ENCODE measurements at places on chromosomes 12 and 14.

GRCh38 chr12:80234667-80235066 is 135.3 kb downstream of the OTOGL start:
- H3K27ac ChIP-seq, result no peak overlapping the region
- no peak overlapping the region for H3K4me3 ChIP-seq
- no peaks in the 10 kb centered on the region for H3K27me3 ChIP-seq
- no peaks in the 10 kb centered on the region for H3K4me1 ChIP-seq
- DNase-seq, result no peak

DNA sequence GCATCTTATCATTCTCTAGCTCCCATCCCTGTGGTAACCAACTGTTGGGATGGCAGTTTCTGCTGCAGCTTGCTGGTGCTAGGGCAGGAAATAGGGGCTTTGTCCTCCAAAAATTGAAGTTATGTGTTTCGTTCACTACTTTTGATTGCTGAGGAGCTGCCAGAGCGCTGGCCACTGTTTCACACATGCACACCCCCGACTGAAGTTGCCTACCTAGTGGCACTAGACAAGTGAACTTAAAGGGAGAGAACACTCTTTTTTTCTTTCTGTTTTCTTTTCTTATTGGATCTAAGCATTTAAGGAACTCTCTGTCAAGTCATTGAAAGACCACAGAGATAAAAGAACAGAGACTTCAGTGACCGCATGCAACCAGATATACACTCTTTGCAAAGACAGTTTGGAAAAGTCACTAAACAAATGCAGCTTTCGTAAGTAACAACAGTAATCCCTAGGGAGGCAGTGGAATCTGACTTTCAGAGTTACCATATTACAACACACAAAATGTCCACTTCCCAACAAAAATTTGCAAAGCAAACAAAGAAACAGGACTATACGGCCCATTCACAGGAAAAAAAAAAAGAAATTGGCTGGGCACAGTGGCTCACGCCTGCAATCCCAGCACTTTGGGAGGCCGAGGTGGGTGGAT is 12.0 kb downstream of the TFCP2 start:
- H3K4me1 ChIP-seq, result peaks cover 2% of the 10 kb centered on the region
- peak; percentile 60 for DNase-seq
- H3K4me3 ChIP-seq, result no peak overlapping the region
- no peak overlapping the region for H3K27ac ChIP-seq

DNA sequence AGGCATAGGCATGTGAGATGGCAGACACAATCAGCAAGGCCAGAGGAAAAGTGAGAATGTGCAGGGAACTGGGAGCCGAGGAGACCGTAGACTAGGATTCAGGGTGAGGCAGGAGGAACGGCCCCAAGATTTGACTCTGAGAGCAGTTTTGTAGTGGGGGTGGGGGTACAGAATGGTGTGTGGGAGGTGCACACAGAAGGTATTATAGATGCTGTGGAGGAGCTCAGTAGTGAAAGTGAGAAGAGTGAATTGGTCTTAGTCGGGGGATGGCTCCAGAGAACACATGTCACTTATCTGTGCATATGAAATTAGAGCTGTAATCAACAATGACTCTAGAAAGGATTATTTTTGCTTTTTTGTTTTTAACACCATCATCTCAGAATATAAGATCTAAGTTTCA is 11.9 kb downstream of the ZNF664 start:
- DNase-seq, result no peak
- H3K4me1 ChIP-seq, result no peaks in the 10 kb centered on the region
- H3K4me3 ChIP-seq, result no peak overlapping the region
- peaks cover 5% of the 10 kb centered on the region for H3K36me3 ChIP-seq
- no peak overlapping the region for H3K27ac ChIP-seq
- no peaks in the 10 kb centered on the region for H3K27me3 ChIP-seq

DNA sequence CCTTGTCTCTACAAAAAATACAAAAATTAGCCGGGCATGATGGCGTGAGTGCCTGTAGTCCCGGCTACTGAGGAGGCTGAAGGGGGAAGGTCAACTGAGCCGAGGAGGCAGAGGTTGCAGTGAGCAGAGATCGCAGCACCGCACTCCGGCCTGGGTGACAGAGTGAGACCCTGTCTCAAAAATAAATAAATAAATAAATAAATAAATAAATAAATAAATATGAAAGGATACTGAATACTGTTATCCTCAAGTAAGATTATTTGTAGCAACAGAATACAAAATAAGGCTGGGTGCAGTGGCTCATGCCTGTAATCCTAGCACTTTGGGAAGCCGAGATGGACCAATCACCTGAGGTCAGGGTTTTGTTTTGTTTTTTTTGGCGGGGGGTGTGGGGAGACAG is 1.9 kb downstream of the RNF41 start:
- H3K36me3 ChIP-seq, result peaks cover 13% of the 10 kb centered on the region
- H3K4me1 ChIP-seq, result peaks cover 44% of the 10 kb centered on the region
- no peak overlapping the region for H3K4me3 ChIP-seq
- no peak for DNase-seq
- H3K27me3 ChIP-seq, result no peaks in the 10 kb centered on the region

- peak; percentile 60 for DNase-seq
- H3K4me1 ChIP-seq, result peaks cover 15% of the 10 kb centered on the region
- H3K4me3 ChIP-seq, result no peak overlapping the region
- no peaks in the 10 kb centered on the region for H3K27me3 ChIP-seq
These were observed 40.9 kb downstream of the PELI2 start for GRCh38 chr14:56159066-56159465.

GRCh38 chr14:58703161-58703506 is 65.4 kb downstream of the DACT1 start:
- H3K4me3 ChIP-seq, result no peak overlapping the region
- H3K4me1 ChIP-seq, result no peaks in the 10 kb centered on the region
- DNase-seq, result no peak

DNA sequence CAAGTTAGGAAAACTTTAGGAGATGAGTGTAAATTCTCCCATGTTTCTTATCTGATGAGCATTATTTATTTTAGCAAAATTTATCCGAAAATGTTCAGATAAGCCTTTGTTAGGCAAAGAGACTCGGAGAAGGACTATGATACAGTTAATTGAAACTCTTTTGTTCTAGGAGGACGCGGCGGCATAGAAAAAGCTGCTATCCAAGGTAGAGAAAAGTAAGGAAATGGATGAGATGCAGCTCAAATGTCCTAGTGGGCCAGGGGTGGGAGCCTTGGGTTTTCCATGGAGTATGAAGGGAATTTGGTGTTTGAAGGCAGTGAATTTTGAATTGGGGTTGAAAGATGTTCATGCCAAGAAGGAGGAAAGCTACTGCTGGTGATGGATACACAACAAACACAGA is 1504.5 kb downstream of the AACS start:
- no peak for DNase-seq
- H3K4me1 ChIP-seq, result no peaks in the 10 kb centered on the region
- H3K27me3 ChIP-seq, result no peaks in the 10 kb centered on the region
- H3K27ac ChIP-seq, result no peak overlapping the region

DNA sequence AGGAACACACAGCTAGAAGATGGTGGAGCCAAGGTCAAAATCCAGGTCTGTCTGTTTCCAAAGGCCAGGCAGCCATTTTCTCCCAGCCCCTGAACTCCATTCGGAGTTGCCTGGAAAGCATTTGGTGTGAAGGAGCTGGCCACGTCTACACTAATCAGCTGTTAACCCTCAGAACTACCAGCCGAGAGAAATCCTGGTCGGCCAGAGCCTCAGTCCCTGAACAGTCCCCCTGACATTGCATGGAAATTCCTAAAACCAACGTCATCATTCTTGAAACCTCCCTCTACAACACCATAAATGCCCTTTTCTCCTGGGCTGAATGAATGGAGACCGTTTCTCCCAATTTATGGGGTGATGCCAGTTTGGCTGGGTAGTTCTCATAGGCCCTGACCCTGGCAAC is 245.6 kb downstream of the SLC41A2 start:
- no peak overlapping the region for H3K27ac ChIP-seq
- peaks cover 26% of the 10 kb centered on the region for H3K4me1 ChIP-seq
- H3K27me3 ChIP-seq, result no peaks in the 10 kb centered on the region
- H3K4me3 ChIP-seq, result no peak overlapping the region

- no peaks in the 10 kb centered on the region for H3K36me3 ChIP-seq
- no peaks in the 10 kb centered on the region for H3K4me1 ChIP-seq
- DNase-seq, result no peak
- no peak overlapping the region for H3K27ac ChIP-seq
These were observed 18.8 kb downstream of the SLC35F4 start for GRCh38 chr14:57847096-57847495.

- no peak for DNase-seq
- H3K4me1 ChIP-seq, result no peaks in the 10 kb centered on the region
- no peaks in the 10 kb centered on the region for H3K27me3 ChIP-seq
- no peak overlapping the region for H3K27ac ChIP-seq
- H3K4me3 ChIP-seq, result no peak overlapping the region
These were observed 4.8 kb upstream of the SNRNP35 start for GRCh38 chr12:123453165-123453564.

GRCh38 chr14:68476212-68477109 is 316.4 kb downstream of the ZFP36L1 start:
- H3K27ac ChIP-seq, result no peak overlapping the region
- H3K27me3 ChIP-seq, result no peaks in the 10 kb centered on the region
- H3K4me3 ChIP-seq, result no peak overlapping the region
- DNase-seq, result peak; percentile 42

- no peak overlapping the region for H3K4me3 ChIP-seq
- no peaks in the 10 kb centered on the region for H3K4me1 ChIP-seq
These were observed 361.7 kb downstream of the SNAPC1 start for GRCh38 chr14:62123961-62124360.

GRCh38 chr14:59069163-59069854 is 119.2 kb upstream of the DAAM1 start:
- H3K4me3 ChIP-seq, result no peak overlapping the region
- no peak overlapping the region for H3K27ac ChIP-seq
- H3K27me3 ChIP-seq, result no peaks in the 10 kb centered on the region
- no peaks in the 10 kb centered on the region for H3K4me1 ChIP-seq

- no peak for DNase-seq
- H3K36me3 ChIP-seq, result no peaks in the 10 kb centered on the region
- H3K4me1 ChIP-seq, result no peaks in the 10 kb centered on the region
- H3K4me3 ChIP-seq, result no peak overlapping the region
These were observed 71.1 kb upstream of the PLEKHA5 start for GRCh38 chr12:19058235-19059021.

DNA sequence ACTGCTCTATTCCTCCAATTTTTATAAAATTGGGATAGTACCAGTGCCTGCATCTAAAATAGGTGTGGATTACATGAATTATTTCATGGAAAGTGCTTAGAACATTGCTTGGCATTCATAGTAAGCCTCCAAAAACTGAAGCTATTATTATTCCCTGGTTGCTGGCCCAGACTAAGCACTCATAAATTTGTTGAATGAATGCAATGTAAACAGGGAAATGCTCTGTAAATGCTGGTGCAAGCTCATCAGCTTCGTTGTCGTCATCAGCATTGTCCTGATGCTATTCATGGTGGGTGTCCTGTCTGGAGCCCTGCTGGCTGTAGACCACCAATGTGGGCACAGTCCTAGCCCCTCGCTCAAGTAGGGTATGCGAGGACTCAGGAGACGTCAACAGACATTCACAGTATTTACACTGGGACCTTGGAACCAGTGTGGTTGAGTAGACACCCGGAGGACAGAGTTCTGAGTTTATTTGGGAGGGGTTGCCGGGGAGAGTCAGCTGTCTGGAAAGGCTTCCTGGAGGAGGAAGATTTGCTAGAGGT is 16.5 kb downstream of the BDKRB2 start:
- no peak overlapping the region for H3K27ac ChIP-seq
- peaks cover 3% of the 10 kb centered on the region for H3K27me3 ChIP-seq
- H3K36me3 ChIP-seq, result no peaks in the 10 kb centered on the region
- H3K4me3 ChIP-seq, result no peak overlapping the region
- no peak for DNase-seq

DNA sequence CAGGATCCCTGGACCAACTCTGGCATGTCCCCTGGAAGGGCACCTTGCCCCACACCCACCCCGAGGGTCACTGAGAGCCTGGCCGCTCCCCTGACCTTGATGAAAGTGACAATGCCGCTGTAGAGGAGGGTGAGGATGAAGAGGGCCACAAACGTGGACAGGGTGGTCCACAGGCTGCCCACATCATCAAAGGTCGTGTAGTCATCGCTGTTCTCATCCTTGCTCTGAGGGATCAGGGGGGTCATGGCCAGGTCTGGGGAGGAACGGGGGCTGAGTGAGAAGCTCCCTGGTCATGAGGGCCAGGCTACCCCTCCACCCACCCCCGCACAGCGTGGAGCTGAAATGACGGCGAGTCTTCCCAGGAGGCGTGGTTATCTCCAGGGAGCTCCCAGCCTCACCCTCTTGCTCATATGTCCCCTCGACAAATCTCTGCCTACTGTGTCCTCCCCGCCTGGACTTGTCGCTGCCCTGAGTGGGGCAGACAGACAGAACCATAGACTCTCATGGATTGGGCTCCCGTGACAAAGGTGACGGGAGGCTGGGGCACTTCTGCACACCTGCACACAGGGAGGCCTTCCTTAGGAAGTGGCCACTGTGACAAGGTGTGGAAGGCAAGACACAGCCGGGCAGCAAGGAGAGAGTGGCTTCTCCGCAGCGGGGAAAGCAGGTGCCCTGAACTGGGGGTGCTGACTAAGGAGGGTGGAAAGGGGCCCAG is 311.1 kb downstream of the TMEM121 start:
- DNase-seq, result no peak
- H3K27ac ChIP-seq, result no peak overlapping the region
- peaks cover 10% of the 10 kb centered on the region for H3K4me1 ChIP-seq
- no peaks in the 10 kb centered on the region for H3K36me3 ChIP-seq

GRCh38 chr14:22494486-22495135 is 94.4 kb downstream of the DAD1 start:
- no peak overlapping the region for H3K4me3 ChIP-seq
- peaks cover 23% of the 10 kb centered on the region for H3K27me3 ChIP-seq
- no peak overlapping the region for H3K27ac ChIP-seq
- H3K4me1 ChIP-seq, result peaks cover 17% of the 10 kb centered on the region
- DNase-seq, result no peak

DNA sequence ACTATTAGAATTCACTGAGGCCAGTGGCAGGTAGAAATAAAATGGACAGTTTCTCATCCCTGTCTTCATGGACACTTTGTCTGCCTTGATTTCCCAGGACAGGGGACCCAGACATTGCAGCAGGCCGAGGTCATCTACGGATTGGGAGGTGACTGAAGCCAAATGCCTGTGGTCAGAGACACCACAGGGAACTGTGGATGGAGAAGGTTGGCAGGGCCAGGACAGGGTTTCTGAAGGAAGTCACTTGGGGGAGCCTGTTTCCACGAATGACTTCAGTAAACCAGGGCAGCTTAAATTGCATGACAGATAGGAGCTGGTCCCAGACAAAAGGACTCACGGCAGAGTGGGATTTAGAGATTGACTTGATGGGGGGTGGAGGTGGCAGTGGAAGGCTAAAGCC is 224.9 kb downstream of the NTF3 start:
- no peaks in the 10 kb centered on the region for H3K36me3 ChIP-seq
- H3K4me1 ChIP-seq, result peaks cover 2% of the 10 kb centered on the region
- no peaks in the 10 kb centered on the region for H3K27me3 ChIP-seq
- no peak overlapping the region for H3K4me3 ChIP-seq
- H3K27ac ChIP-seq, result no peak overlapping the region

DNA sequence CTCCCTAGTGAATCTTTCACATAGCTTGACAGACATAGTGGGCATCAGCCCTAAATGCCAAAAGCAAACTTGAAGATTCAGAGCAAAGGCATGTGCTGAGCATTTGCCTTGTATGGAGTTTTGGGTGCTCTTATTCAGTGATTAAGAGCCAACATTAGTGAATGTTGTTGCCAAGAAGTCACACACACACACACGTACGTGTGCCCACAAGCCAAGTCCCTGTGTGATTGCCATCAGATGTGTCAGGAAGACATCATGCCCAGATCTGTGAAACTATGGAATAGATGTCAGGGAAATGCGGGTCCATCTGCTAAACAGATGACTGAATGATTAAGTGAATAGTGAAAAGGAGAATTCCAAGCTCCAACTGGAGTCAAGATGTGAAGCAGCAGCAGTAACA is 149.0 kb downstream of the AKAP6 start:
- no peaks in the 10 kb centered on the region for H3K36me3 ChIP-seq
- DNase-seq, result no peak
- no peak overlapping the region for H3K27ac ChIP-seq
- no peaks in the 10 kb centered on the region for H3K27me3 ChIP-seq
- H3K4me1 ChIP-seq, result no peaks in the 10 kb centered on the region
